GM13976 (cell line): ENCODE measurements at places on chromosomes 2 and 18.

DNA sequence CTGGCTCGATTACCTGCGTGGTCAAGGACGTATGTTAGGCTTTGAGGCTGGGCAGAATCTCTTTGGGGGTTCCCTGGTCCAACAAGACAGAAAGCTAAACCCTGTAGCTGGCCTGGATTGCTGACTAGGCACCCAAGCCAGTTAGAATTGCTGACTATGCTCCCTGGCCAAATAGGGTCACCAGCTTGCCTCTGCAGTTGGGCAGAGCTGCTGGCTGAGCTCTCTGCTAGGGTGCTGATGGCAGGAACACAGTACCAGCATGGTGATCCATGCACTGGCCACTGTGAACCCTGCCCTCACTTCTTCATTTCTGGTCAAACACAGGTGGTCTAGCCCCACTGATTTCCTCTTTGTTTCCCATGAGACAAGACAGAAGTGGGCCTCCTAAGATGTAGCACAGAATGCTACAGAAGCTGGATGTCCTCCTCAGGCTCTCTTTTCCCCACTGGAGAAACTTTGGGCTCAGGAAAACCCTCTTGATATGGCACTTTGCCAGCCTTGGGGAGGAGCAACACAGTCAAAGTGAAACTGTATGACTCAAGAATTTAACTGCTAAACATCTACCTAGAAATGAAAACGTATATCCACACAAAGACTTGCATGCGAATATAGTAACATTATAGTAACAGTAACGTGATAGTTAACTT lies 20.8 kb downstream of the SP140L start:
- peak; percentile 33 for DNase-seq

- no peak for DNase-seq
These were observed 20.5 kb upstream of the TNFAIP6 start for GRCh38 chr2:151336863-151337371.

- no peak for DNase-seq
These were observed 12.3 kb downstream of the GPR55 start for GRCh38 chr2:230912724-230913123.

- DNase-seq = no peak
These were observed 53.7 kb downstream of the THUMPD2 start for GRCh38 chr2:39725401-39725800.

DNA sequence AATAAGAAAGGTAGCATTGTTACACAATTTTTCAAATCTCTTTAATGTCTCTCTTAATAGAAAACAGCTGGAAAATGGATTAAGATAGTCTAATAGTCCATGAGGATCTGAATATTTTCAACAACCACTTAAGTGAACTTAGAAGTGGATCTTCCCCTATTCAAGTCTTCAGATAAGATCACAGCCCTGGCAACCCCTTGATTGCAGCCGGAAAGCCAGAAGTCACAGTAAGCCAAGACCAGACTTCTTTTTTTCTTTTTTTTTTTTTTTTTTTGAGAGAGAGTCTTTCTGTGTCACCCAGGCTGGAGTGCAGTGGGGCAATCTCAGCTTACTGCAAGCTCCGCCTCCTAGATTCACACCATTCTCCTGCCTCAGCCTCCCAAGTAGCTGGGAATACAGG lies 18.6 kb upstream of the ZC3H15 start:
- no peak for DNase-seq

DNA sequence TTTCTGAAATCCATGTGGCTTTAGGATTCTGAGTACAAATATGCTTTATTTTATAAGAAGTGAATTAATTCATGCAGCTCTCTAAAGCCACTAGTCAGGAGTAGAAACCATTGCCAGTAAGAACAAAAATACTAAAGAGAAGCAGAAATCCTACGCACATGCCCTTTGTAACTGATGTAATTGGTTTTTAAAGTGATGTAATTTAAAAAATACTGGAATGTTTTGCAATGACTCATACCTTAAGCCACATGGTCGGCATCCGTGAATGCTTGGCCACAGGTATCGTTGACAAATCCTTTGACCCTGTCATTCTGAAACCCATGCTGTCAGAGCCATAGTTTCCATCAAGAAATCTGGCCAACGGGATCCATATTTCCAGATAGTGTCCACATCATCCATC lies 213.3 kb downstream of the ACKR3 start:
- no peak for DNase-seq
